Common myeloid progenitor, CD34-positive (primary cell): ENCODE measurements at places on chromosomes 5 and 9.

DNA sequence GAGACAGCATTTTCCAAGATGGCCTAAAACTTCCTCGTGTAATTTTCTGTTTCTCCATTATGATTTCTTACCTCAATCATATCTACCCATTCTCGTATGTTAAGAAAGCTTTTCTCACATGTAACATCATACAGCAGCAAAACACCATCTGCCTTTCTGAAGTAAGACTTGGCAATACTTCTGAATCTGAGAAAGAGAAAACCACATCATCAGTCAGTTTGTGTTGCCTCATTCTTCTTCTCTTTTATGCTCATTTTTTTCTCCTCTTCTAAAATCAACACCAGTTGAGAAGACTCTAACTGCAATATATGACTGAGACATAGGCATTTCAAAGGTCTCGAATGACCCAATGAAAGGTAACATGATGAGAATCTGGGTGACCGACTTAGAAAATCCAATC, 66.0 kb downstream of the RASEF start:
- no peak for DNase-seq

- DNase-seq: no peak
Measured at GRCh38 chr5:62707131-62707530, 128.5 kb downstream of the LRRC70 start.

DNA sequence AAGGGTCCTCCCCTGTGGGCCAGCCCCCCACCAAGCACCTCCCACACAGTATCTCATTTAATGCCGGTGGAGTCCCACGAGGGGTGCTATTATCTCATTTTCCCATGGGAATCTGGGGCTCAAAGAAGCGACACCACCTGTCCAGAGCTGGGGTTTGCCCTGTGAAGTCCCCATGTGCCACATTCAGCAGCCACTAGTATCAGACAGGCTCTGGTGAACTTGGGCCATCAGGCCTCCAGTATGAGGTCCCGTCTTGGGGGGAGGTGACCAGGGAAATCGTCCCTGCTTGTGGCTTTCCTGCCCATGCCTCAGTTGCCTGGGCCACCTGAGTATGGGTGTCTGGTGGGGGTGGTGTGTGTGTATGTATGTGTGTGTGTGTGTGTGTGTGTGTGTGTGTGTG, 222.7 kb downstream of the PBX3 start:
- no peak for DNase-seq

GRCh38 chr5:99948850-99949249, 586.3 kb upstream of the FAM174A start:
- no peak for DNase-seq

DNA sequence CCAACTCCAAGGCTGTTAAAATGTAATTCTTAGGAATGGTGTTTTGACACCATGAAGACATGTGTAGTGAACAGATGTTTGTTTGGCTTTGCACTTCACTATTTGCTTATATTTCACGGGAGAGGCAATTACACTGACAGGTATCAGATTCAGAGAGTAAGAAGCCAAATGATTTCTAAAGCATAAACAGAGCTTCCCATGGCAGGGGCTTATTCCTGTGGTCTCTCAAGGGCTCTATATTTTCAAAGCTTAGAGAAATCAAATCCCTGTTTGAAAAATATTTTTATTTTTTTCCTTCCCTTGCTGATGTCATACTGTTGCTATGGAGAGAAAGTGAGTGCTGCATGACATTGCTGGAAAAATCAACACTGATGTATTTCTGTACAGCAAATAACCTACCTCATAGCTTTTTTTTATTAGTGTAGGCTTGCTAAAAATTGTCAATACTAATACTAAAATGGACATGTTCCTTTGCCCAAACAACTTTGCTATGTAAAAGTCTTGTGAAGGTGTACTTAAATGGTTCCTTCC, 161.4 kb downstream of the GIN1 start:
- peak; percentile 17 for DNase-seq

GRCh38 chr9:134361843-134362414, 35.7 kb downstream of the RXRA start:
- DNase-seq: no peak

GRCh38 chr5:1110307-1111240, 1.3 kb downstream of the SLC12A7 start:
- DNase-seq: no peak

- no peak for DNase-seq
Measured at GRCh38 chr9:7901621-7902020, 102.0 kb upstream of the DMAC1 start.

- no peak for DNase-seq
Measured at GRCh38 chr5:61332851-61333320, 828 bp downstream of the ZSWIM6 start.

DNA sequence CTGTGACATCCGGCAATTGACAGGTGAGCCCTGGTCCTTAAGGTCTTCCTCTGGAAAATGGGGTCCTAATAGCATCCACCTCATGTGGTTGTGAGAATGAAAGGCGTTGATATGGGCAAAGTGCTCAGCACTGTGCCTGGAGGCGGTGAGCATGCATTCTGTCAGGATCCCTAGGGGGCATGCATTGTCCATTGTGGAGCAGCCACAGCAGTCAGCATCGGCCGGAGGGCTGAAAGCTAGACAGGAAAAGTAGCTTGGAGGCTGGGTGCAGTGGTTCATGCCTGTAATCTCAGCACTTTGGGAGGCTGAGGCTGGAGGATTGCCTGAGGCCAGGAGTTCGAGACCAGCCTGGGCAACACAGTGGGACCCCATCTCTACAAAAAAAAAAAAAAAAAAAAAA, 122.2 kb downstream of the LHX2 start:
- peak; percentile 51 for DNase-seq

GRCh38 chr9:134626571-134627416, 14.8 kb upstream of the COL5A1 start:
- no peak for DNase-seq

DNA sequence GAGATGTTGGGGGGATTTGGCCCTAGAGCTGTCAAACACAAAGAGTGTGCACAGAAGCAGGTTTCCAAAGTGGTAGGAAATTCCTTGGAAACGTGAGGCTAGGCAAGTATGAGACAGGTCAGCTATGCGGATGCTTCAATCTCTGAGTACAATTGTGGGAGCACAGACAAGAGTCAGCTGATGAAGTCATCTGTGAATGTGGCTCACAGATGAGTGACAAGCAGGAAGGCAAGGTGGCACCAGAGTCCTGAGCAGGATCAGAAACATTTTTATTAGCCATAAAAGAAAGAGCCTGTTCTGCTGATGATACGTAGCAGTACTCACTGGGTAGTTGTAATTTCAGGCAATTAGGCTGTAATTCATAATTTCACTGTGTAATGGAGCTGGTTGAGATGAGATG, 117.0 kb downstream of the DCP2 start:
- no peak for DNase-seq

DNA sequence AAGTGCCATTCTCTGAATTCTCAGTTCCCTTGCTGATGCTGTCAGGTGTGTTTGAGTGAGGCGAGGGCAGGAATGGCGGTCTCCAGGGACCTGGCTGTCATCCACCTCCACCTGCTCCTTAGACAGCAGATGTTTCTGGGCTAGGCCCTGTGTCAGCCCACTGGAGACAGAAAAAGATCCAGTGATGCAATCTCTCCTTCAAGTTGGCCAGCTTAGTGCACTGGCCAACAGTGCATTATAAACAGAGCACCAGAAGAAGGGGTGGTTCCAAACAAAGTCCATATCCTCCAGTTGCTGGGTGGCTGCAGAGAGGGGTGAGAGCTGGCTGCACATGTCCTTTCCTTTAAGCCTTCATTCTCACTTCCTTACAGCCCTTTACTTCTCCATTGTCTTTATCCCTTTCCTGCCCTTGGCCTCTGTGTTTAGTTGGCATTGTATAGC, 26.5 kb downstream of the NANS start:
- no peak for DNase-seq

GRCh38 chr9:129175825-129176633, 2.0 kb downstream of the IER5L start:
- peak; percentile 91 for DNase-seq

GRCh38 chr5:14008819-14009311, 64.4 kb upstream of the DNAH5 start:
- no peak for DNase-seq

DNA sequence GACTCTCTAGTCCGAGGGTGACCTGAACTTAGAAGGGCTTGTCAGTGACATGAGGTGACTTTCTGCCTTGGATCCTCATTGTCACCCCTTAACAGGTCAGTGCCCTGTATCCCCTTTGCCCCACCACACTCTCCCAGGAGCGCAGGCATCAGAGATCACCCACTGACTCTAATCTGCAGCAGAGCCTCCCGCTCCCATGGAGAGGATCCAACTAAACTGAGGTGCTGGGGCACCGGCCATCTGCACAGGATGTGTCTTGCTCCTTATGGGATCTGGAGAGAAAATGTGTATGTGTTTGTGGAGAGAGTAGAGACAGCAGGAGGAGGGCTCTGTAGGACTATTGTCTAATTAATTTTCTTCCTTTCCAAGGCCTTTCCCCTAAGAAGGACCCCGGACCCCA, 213.7 kb downstream of the ROR2 start:
- no peak for DNase-seq

DNA sequence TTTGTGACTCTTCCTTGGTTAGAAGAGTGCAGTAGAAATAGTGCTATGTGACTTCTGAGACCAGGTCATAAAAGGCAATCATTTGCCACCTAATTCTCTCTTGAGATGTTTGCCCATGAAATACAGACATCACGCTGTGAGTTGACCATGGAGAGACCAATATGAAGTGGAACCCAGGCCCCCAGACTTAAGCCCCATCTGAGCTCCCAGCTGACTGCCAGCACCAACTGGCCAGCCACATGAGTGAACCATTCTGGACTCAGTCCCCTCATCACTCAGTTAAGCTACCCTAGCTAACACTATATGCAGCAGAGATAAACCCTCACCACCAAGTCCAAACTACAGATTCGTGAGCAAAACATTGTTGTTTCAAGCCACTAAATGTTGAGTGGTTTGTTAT, 60.7 kb upstream of the NIPBL start:
- DNase-seq: no peak

DNA sequence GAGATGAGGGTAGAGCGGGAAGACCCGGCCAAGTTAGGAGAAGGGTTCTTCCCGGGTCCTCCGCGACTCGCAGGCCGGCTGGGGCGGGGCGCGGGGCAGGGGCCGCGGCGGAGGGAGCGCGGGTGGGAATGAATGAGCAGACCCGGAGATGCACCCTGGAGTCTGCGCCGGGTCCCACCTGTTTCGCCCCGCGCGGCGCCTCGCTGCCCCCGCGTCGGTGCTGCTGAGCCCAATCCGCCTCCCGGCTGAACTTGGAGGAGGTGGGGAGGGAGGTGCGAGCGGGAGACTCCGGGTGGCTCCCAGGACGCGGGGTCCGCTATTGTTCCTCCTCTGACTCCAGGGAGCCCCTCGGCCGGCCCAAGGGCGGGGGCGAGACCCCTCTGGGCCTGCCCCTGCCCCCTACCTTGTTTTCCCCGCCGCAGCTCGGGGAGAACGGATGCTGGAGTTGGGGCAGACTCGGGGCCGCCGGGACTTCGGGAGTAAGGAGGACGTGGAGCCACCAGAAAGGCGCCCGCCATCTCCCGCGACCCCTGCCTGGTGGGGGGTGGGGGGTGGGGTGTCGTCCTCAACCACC, 659 bp downstream of the RAI14 start:
- DNase-seq: peak; percentile 24

- DNase-seq: no peak
Measured at GRCh38 chr5:66113160-66113559, 30.9 kb upstream of the SREK1 start.
